ENCODE measurements at places on chromosomes 2 and 18. TPM values are rescaled to one million over a fixed set of nuclear protein-coding genes. Genes with fewer than 3 reads are reported as not detected.

- DNase-seq = no peak
These were observed 74.3 kb upstream of the CCDC150 start for GRCh38 chr2:196565106-196565765.

GRCh38 chr2:69269330-69269729 is 117.7 kb downstream of the GFPT1 start:
- DNase-seq = no peak

DNA sequence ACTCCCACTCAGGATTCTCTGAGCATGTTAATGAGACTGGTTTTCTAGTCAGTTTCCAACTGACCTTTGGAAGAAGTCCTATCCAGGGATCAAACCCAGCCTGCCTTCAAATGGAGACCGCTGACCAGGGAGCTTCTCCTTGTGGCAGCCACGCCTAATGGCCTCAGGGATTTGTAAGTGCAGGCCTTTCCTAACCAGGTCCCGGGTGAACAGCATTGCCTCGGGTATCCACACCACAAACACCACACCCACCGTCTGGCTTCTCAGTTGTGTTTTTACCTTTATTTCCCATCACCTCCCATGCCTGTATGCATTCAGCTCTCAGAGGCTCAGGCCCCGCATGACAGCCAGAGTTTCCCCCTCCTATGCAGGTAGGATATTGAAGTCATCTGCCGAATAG is 406.3 kb upstream of the HS6ST1 start:
- no peak for DNase-seq

- DNase-seq = no peak
These were observed 150.7 kb downstream of the CDH7 start for GRCh38 chr18:65901522-65901921.

DNA sequence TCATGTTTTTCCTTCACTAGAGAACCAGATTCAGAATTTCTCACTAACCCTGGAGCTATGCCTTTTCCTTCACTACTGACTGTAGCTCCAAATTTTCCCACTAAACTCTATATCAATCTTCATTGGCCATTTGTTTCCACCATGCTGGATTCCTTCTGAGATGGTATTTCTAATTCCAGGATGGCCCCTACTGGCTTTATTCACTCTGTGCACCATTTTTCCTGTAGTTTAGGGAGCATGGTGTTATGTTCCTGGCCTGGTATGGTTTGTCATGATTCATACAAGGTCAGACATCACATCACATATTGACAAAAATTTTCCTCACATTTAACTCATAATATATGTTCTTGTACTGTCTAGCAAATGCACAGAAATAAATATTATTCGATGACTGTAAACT is 229.2 kb upstream of the TFPI start:
- no peak for DNase-seq

- no peak for DNase-seq
These were observed 24.2 kb downstream of the PRPF40A start for GRCh38 chr2:152693033-152693432.

GRCh38 chr2:149994057-149994728 is 406.6 kb upstream of the MMADHC start:
- DNase-seq = no peak

DNA sequence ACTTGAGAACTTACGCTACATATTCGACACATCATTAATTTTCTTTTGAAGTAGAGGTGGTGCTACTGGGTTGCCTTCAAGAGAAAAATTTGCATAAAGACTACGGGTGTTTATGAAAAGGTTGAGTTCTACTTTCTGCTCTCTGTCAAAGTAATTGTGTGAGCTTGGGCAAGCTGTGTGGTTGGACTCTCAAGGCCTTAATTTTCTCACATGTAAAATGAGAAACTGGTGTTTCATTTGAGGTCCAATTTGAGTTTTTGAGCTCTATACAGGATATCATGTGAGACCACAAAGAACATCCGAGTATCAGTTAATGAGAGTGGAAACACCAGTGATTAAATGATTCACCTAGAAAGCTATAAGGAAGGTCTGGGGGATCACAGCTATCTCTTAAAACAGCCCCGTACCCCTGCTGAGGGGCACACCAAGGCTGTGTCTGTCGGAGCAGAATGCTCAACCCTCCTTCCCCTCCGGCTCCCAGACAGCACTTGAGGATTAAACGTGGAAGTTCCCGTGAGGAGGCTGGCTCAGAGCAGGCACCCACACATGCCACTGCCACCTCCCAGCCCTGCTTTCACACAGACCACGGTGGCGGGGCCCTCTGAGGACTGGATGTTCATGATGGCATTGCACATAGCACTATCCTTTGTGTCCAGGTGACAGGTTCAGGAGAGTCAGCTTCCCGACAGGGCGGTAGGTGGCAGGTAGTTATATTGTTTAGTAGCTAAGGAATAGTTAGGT is 191.8 kb downstream of the RNF144A start:
- no peak for DNase-seq

DNA sequence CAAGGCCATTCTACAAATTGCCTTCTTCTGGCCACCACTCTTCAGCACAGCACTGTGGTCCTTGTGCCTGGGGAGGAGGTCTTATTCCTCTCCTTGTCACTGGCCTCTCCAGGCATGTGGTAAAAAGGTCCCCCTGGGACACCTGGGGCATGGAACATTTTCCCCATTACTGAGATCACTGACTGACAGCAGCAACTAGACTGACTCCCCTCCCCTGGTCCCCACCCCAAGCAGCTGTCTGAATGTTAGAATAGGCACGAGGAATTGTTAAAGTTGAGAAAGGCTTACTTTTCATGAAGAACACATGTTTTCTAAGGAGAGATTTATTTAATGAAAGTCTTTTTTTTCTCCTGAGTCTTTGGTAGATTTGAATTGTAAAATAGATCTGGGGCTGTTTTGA is 39.5 kb upstream of the RTN4 start:
- no peak for DNase-seq

DNA sequence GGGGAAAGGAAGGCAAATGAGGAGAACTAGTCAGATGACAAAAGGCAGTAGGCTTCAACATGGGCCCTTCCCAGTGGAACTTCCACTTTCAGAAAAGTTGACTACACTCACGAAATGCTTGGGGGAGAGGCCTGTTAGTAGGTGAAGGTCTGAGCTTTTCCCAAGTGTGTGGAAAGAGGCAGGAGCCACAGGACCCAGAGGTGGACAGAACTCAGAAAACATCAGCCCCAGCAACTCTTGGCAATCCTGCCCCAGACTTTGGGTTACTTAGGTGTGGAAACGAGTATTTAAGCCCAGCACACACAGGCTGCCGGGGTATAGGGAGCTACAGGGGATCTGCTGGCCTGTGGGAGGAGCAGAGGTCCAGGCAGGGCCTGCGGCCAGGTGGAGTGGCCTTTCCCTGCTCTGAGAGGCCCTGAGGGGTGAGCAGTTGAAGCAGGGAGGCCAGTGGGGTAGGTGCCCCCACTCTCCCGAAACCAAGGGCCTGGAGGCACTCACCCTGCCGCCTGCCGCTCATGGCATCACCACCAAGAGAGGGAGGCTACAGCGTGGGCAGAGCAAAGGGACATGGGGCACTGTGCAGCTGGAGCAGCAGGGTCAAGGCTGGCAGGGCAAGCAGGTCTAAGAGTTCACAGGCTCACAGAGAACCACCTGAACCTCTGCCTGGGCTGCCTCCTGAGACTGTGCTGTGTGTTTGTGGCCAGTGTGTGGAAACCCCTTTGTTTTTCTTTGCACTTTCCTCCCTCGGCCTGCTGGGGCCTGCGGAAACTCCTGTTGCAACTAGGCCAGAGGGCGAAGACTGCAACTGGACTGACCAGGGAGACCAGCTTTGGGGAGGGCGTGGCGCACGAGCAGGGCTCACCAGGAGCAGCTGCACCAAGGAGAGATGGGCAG is 130.7 kb upstream of the SERTAD2 start:
- no peak for DNase-seq

GRCh38 chr18:24395049-24395795 is 2.4 kb downstream of the OSBPL1A start:
- DNase-seq = no peak

The ATP6V1B1 gene
- not detected for total RNA-seq

The GKN2 gene
- not detected for total RNA-seq

The TACR1 gene
- total RNA-seq = 0.03 TPM

The CD8B2 gene
- total RNA-seq = not detected

The AKAIN1 gene
- 0.88 TPM for total RNA-seq

The MEP1B gene
- total RNA-seq = 1.3 TPM
